HS-5 (cell line): ENCODE measurements at places on chromosomes 6 and 20.

DNA sequence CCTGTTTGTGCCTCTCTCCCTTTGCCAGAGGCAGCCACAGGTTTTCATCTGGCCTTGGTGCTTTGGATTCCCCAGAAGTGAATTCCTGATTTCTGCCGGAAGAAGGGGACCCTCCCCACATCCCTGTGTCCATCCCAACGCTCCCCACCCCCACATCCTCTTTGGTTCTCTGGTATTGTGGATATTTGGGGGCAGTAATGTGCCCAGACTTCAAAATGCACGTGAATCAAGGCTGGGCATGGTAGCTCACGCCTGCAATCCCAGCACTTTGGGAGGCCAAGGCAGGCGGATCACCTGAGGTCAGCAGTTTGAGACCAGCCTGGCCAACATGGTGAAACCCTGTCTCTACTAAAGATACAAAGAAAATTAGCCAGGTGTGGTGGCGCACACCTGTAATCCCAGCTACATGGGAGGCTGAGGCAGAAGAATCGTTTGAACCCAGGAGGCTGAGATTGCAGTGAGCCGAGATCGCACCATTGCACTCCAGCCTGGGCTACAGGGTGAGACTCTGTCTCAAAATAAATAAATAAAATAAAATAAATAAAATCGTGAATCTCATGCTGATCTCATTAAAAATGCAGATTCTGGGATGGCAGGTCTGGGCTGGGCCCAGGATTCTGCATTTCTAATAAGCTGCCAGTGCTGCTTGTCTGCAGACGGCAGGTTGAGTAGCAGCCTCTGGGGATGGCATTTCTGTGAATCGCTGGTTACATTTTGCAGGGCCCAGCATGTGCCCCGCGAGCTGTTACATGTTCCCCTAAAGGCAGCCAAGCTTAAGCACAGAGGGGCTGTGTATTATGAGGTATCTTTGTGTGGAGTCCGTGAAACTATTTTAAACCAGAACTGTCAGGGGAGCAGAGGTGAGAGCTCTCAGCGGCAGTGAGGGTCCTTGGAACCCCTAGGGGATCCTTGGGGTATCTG is 49.0 kb downstream of the SYNJ2 start:
- DNase-seq, result no peak

DNA sequence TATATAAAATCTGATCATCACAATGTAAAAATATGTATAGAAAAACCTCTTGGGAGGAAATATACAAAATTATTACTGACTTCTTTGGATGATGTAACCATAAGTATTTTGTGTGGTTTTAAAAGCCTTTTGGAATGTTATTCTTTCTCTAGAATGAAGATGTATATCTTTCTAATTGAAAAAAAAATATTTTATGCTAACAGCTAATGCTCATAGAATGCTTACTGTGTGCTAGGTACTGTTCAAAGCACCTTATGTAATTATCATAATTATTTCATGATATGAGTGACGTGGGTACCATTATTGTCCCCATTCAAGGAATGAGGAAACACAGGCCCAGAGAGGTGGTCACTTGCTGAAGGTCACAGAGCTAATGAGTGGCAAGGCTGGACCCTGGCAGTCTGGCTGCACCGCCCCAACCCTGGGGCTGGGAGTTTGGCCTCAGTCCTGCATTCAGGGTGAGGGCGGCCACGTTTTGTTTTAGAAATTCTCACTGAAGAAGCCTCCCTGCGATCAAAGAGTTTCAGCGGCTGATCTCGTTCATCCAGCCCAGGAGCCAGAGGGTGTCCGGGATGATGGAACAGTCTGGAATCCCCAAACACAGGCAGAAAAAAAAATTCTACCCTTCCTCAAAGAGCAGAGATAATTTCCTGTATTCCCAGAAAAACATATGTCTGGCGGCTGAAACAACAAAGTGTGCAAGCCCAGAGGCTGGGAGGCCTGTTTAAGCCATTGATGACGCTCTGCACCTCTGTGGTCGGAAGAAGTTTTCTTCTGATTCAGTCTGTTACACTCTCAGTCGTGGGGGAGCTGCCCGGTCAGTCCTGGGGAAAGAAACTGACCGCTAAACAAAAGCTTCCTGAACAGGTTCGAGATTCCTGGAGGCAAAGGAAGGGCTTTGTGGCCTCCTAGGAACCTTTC is 37.3 kb downstream of the TFEB start:
- peak; percentile 51 for DNase-seq

DNA sequence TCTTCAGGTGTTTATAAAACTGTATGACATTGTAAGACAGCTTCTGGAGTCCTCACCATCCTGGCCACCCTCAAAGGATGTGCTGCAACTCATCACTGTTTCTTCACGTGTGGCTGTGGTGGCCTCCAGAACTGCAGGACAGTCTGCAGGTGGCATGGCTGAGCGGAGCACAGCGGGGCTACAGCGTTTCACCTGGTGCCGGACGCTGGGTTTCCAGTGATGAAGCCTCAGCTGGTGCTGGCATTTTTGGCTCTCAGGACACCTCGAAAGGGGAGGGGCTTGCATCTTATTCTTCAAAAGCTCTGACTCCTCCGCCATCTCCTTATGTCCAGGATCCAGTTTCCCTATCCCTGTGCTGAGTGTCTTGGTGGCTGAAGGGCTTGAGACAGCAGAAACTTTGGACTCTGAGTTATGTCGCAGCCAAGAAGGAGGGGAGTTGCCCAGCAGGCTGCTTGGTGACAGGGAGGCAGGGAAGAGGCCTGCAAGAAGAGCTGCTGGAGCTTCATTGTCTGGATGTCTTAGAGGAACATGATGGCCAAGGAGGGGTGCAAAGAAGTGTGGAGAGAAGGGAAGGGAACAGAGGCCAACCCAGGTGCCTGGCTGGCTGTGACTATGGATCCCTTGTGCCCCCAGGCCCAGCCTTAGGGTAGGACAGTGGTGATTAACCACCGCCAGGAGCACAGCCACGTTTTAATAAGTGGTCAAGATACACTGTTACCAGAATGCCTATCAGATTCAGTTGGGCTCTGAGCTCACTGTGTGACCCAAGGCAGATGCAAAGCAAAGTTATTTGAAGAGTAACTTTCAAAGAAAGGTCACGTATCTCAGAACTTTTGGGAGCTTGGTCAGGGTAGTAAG is 58.7 kb downstream of the GTF2H5 start:
- no peak for DNase-seq

GRCh38 chr20:50715694-50716093 is 15.7 kb upstream of the PARD6B start:
- DNase-seq, result no peak
